ENCODE measurements at places on chromosomes 6 and 20.

- no peaks in the 10 kb centered on the region for H3K4me1 ChIP-seq
- H3K27ac ChIP-seq, result no peak overlapping the region
- H3K36me3 ChIP-seq, result no peaks in the 10 kb centered on the region
- H3K4me3 ChIP-seq, result no peak overlapping the region
- no peak for DNase-seq
These were observed 59.7 kb upstream of the TMEM181 start for GRCh38 chr6:158500016-158500735.

- H3K36me3 ChIP-seq, result peaks cover 12% of the 10 kb centered on the region
- H3K4me3 ChIP-seq, result no peak overlapping the region
- H3K4me1 ChIP-seq, result no peaks in the 10 kb centered on the region
These were observed 82.4 kb downstream of the ZNF292 start for GRCh38 chr6:87237804-87238203.

DNA sequence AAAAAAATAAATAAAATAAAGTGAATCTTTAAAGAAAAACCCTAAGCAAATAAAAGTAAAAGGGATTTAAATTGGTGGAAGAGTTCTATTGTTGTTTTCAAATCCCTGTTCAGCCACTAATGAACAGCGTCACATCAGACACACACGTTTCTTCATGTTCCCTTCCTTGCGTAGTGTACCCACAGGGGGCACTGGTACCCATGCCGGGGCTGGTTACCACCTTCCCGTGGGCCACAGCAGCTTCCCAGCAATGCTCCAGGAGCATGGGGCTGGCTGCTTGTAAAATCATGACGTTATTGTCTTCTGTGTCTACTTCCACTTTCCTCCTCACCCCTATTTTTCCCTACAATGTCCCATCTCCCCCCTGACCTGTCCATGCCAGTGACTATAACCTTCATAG, 988.7 kb downstream of the KIF16B start:
- no peak for DNase-seq
- H3K4me1 ChIP-seq, result no peaks in the 10 kb centered on the region

GRCh38 chr20:49297605-49298530, 20.0 kb upstream of the ZNFX1 start:
- no peaks in the 10 kb centered on the region for H3K27me3 ChIP-seq
- H3K27ac ChIP-seq, result no peak overlapping the region
- H3K4me3 ChIP-seq, result no peak overlapping the region

- DNase-seq, result no peak
- peaks cover 14% of the 10 kb centered on the region for H3K4me1 ChIP-seq
- no peak overlapping the region for H3K4me3 ChIP-seq
- peaks cover 6% of the 10 kb centered on the region for H3K27me3 ChIP-seq
These were observed 23.6 kb upstream of the WFDC2 start for GRCh38 chr20:45445805-45446562.

DNA sequence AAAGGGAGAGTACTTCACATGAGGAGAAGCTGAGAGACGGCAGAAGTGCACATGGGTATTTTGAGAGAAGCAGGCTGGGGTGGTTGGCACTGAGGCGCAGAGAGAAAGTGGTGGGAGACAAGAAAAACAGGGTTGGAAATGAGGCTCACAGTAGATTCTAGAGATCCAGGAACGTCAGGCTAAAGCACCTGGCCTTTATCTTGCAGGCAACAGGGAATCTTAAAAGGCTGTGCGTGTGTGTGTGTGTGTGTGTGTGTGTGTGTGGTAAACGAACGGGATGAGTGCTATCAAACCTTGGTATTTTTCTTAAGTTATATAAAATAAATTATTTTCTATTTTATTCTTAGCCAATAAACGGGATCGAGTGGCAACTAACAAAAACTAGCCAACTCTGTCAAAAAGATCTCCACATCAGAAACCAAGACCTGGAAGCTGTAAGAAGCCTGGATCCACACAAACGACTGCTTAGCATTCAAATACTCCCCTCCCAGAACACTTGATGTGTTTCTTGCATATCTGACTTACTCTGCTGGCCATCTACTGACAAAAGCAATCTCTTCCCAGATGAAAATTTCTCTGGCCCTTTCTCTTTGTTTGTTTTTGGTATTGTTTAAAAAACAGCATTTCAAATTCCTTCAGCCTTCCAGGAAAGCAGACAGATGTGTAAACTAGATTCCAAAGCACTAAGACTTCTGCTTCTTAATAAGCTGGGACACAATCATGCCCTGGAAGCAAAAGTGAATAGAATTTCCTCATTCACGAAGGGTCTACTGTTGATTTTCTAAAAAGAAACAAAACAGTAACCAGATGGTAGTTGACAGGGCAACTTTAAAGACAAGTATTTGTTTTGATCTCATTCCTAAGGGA, 44.8 kb upstream of the FABP7 start:
- H3K27ac ChIP-seq, result no peak overlapping the region
- H3K4me3 ChIP-seq, result no peak overlapping the region
- no peak for DNase-seq

GRCh38 chr6:158002249-158002950, 20.7 kb downstream of the SYNJ2 start:
- no peak for DNase-seq
- no peak overlapping the region for H3K4me3 ChIP-seq
- H3K4me1 ChIP-seq, result no peaks in the 10 kb centered on the region
- H3K27ac ChIP-seq, result peak overlapping the region; percentile 46
- no peaks in the 10 kb centered on the region for H3K27me3 ChIP-seq

- H3K4me1 ChIP-seq, result no peaks in the 10 kb centered on the region
- DNase-seq, result no peak
- H3K27me3 ChIP-seq, result no peaks in the 10 kb centered on the region
- H3K36me3 ChIP-seq, result no peaks in the 10 kb centered on the region
These were observed 698.4 kb downstream of the TENT5A start for GRCh38 chr6:81054036-81054435.

DNA sequence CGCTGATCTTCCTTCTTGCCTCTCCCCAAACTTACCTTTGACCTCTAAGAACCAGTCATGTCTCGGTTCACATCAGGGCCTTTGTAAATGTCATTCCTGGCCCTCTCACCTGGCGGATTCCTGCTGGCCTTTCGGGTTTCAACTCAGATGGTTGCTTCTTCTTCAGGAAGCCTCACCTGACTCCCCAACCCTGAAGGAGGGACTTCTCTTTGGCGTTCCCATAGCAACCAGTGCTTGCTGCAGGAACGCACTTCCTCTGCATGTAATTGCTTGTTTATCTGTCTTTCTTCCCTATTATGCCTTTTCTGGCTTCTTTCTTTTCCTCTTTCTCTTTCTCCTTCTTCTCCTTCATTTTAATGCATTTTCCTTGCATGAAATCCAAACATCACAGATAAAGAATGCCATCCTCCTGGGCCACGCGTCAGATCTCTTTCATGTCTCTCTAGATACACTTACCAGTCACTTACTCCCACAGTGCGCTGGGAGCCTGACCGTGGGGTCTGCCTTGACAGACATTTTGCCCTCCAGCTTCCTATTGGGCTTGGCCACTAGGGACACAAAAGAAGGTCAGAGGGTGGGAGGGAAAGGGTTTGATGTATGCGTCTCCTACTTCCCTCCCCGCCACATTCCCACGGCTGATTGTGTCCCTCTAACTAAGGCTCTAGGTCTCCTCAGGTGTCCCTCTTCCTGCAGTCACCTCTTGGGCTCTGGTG, 295.7 kb upstream of the TSHZ2 start:
- peaks cover 8% of the 10 kb centered on the region for H3K4me1 ChIP-seq
- H3K4me3 ChIP-seq, result no peak overlapping the region
- peak; percentile 41 for DNase-seq
- H3K27me3 ChIP-seq, result no peaks in the 10 kb centered on the region
- H3K36me3 ChIP-seq, result no peaks in the 10 kb centered on the region
- no peak overlapping the region for H3K27ac ChIP-seq

Measured in naive thymus-derived CD4-positive, alpha-beta T cell (primary cell).